ENCODE measurements at places on chromosomes 16 and 17.

DNA sequence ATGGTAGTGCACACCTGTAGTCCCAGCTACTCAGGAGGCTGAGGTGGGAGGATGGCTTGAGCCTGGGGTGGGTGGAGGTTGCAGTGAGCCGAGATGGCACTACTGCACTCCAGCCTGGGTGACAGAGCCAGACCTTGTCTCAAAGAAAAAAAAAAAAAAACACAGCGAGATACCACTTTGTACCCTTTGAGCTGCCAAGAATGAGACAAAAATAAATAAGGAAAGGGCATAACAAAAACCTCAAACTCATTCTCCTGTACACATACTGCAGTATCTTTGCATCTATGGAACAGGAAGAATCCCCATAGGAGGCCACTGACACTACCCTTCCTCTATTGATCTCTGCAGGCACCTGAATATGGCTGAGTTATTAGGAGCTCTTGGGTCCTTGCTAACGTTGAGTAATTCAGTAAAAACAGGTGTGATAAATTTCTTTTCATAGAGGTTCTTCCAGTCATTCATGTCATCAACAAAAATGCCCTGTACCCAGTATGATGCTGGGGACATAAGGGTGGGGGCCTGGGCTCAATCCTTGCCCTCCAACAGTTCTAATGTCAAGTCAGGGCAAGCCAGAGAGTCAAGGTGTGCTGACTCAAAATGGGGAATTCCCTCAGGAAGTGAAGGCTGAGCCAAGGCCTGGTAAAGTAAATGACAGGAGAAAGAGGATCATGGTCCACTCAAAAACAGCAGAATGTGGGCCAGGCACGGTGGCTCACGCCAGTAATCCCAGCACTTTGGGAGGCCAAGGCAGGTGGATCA, 26.9 kb downstream of the RANBP10 start:
- no peak for DNase-seq

- DNase-seq = peak; percentile 84
These were observed 37.2 kb downstream of the IRF8 start for GRCh38 chr16:85935974-85936760.

DNA sequence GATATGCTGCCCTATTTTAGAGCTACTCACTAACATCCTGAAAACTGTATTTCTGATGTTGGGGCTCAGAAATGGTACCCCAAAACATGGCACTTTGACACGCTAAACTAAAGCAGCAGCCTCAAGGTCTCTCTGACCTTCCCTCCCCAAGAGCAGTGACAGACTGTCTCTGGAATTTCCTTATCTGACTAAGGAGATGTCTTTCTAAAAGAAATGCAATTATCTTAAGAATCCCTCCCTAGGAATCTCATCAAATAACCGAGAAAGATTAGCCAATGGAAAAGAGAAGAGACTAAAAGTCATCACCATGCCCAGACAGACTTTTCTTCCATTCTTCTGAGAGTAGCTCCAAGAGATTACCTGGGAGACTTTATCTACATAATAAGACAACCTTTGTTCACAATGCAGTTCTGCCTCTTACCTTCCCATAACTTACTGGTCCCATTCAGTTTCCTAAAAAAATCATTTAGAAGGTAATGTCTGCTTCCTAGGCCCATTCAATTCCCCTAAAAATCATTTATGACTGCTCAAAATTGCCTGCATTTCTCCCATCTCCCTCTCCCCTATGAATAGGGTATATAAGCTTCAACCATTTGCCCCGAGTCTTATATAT, 123.9 kb downstream of the CPPED1 start:
- no peak for DNase-seq

DNA sequence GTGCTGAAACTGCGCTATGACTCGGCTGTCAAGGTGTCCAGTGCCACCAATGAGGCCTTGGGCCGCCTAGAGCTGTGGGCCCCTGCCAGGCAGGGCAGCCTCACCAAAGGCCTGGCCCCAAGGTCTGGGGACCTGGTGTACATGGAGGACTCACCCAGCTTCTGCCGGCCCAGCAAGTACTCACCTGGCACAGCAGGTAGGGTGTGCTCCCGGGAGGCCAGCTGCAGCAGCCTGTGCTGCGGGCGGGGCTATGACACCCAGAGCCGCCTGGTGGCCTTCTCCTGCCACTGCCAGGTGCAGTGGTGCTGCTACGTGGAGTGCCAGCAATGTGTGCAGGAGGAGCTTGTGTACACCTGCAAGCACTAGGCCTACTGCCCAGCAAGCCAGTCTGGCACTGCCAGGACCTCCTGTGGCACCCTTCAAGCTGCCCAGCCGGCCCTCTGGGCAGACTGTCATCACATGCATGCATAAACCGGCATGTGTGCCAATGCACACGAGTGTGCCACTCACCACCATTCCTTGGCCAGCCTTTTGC, 25.0 kb downstream of the WNT9B start:
- no peak for DNase-seq

DNA sequence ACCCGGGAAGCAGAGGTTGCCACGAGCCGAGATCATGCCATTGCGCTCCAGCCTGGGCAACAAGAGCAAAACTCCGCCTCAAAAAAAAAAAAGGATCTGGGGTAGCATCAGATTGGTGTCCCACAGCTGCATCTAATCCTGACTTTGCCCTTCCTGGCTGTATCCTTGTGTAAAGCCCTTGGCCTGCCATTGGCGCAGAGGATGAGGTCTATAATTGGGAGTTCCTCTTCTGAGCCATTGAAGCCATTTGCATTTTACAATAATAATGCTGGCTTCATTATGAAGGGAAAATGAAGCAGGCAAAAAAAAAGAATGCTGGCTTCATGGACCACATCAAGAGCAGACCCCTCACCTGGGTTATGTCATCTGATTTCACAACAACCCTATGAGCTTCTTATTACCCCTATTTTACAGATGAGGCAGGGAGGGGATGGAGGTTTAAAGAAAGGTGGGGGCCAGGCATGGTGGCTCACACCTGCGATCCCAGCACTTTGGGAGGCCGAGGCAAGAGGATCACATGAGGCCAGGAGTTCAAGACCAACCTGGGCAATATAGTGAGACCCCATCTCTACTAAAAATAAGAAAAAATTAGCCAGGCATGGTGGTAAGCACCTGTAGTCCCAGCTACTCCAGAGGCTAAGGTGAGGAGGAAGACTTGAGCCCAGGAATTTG, 1.2 kb upstream of the LITAFD start:
- no peak for DNase-seq

- no peak for DNase-seq
These were observed 6.0 kb downstream of the CAPN15 start for GRCh38 chr16:533391-534123.

- DNase-seq = peak; percentile 34
These were observed 21.4 kb upstream of the CHMP6 start for GRCh38 chr17:80970044-80970761.

- DNase-seq = no peak
These were observed 28.8 kb downstream of the PRKCA start for GRCh38 chr17:66331038-66331816.

- DNase-seq = no peak
These were observed 1.9 kb upstream of the LCMT1 start for GRCh38 chr16:25109643-25110042.

- DNase-seq = no peak
These were observed 16.0 kb downstream of the BTBD17 start for GRCh38 chr17:74345433-74346241.

DNA sequence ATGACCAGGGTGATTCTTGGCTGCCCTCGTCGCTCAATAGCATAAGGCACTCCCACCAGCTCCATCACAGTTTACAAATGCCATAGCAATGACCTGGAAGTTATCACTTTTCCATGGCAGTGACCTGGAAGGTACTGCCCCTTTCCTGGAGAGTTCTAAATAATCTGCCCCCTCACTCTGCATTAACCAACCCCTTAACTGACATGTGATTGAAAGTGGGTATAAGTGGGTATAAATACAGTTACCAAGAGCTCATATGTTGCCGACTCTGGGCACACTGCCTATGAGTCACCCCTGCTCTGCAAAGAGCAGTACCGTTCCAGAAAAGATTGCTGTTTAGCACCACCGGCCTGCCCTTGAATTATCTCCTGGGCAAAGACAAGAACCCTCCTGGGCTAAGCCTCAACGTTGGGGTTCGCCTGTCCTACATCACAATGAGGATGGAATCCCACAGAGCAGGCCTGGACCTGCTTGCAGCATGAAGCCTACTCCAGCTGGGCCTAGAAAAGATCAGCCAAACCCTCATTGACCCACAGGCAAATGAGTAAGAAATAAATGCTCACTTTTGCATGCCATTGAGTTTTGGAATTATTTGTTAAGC, 95.2 kb upstream of the SEC14L1 start:
- DNase-seq = no peak

DNA sequence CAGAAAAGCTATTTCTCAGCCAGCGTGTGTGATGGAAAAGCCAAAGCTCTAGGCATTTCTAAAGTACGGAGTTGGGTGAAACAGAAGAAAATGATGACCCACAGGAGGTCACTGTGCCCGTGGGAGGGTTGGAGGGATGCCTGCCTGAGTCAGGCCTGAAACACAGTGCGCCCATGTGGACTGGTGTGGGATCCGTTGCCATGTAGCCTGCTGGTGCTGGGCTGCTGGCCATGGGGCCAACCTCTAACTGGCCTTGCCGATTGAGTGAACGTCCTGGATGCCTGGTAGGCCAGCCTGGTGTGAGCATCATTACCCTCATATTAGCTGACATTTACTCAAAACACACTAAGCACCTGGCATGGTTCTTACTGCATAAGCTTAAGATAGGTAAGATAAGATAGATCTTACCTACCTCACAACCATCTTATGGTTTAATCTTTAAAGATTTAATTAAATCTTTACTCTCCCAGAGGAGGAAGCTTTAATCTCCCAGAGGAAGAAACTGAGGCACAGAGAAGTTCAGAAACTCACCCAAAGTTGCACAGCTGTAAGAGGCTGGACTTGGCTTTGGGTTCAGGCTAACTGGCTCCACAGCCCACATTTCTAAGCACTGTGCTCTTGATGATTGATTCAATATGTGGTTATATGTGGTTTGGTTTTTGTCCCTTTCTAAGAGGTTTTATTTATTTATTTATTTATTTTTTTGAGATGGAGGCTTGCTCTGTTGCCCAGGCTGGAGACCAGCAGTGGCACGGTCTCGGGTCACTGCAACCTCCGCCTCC, 15.7 kb downstream of the MGAT5B start:
- no peak for DNase-seq

DNA sequence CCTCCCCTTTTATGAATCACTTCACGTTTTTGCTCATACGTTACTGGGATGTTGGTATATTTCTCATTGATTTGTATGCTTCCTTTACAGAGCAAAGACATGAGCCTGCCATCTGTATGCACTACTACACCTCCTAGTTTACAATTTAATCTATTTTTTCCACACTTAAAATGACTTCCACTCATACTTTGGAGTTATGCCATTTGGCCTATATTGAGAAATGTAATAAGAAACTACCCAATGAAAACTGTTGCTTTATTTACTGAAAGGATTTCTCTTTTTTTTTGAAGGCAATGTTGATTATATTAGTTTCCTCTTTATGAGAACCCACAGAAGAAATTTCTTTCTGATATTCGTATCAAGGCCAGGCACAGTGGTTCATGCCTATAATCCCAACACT, 43.1 kb downstream of the DUSP14 start:
- no peak for DNase-seq

DNA sequence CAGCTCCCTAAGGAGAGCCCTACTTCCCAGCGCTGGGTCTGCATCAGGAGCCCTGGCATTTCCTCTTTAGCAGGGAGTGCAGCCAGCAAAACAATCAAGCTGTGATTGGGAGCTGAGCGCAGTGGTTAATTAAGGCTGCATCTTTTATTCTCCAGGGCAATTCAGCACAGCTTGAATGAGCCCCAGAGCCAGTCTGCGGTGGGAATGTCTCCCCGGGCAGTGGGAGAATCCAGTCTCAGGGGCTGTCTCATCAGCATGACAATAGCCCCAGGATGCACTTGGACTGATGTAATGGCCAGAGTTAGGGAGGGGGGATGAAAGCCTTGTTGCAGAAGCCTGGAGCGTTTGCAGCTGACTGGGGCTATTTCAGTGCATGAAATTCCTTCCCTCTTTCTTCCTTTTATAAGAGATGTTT, 292.6 kb upstream of the SOX9 start:
- DNase-seq = no peak

DNA sequence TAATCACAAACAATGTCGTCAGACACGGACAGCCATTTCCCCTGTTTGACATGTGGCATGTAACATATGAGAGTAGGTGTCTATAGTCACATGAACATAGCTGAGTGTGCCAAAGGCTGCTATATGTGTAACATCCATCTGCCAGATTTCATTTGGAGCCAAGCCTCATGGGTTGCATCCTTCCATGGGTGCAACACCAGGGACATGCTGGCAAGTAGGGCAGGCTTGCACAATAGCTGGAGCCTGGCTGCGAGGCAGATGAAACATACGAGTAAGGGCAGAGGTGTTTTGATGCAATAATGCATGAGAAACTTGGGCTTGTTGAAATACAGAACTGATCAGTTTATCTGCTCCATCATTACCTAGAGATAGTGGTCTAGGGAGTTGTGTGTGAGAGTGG, 9.0 kb upstream of the ZNF689 start:
- no peak for DNase-seq

DNA sequence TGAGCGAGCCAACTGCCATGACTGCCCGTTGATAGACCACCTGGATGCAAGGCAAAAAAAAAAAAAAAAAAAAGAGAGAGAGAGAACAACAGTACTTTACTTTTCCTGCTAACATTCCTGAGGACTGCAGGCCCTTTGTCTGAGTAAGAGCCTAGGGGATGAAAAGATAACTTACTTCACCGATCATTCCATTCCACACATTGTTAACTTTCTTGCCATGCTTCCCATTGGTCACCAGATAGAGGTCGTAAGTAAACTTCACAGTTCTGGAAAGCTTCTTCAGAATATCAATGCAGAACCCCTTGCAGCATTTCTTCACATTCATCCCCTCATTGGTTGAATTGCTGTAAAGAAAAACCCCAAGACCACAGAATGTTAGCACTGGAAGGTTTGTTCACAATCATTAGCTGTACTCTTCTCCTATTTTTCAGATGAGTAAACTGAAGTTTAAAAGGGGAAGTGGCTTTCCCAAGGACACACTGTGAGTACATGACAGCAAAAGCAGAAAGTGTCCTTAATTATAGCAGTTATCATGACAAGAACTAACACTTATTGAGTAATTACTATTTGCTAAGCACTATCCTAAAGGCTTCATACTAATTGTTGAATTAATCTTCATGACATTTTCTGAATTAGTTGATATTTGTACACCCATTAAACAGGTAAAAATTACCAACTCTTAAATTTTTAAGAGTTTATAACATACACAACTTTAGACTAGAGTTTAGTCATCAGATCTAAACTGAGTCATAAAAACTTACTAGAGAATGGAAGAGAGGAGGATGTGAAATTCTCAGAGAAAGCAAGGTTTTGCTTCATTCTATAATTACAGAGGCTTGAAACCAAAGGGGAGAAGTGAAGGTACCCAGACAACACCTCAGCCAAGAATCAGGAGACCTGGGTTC, 341.2 kb downstream of the GRIN2A start:
- no peak for DNase-seq

- peak; percentile 5 for DNase-seq
These were observed 71.0 kb downstream of the RBBP6 start for GRCh38 chr16:24610416-24610755.

- DNase-seq = no peak
These were observed 138.9 kb upstream of the CA10 start for GRCh38 chr17:52297230-52298010.

- DNase-seq = no peak
These were observed 64.8 kb upstream of the C17orf78 start for GRCh38 chr17:37310940-37311339.

Measured in stimulated activated CD4-positive, alpha-beta T cell treated with anti-CD3 and anti-CD28 coated beads, Interleukin-1b, Interleukin-23, amount 100 ng/mL, for 48 hours (primary cell).